ENCODE measurements at places on chromosomes 7 and 10. TPM values are rescaled to one million over a fixed set of nuclear protein-coding genes. Genes with fewer than 3 reads are reported as not detected.

DNA sequence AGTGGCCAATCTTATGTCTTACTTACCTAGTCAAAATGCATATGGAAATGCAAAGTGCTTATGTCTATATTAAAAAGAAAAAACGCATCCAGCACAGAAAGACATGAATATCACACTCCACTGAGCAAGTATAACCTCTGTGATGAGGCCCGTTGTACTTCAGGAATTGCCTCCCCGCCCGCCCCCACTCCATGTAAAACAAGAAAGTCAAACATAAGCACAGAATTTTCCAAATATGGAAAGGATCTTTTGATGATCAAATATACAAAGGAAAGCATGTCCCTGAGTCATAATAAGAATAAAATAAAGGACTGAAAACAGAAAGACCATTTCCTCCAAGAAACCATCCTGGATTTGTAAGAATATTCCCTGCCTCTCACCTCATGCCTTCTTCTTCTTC, 229.1 kb downstream of the BAMBI start:
- no peak for DNase-seq
- H3K4me1 ChIP-seq = peaks cover 36% of the 10 kb centered on the region
- peak overlapping the region; percentile 62 for H3K27ac ChIP-seq
- H3K4me3 ChIP-seq = no peak overlapping the region
- H3K36me3 ChIP-seq = no peaks in the 10 kb centered on the region
- H3K27me3 ChIP-seq = no peaks in the 10 kb centered on the region

- H3K36me3 ChIP-seq = no peaks in the 10 kb centered on the region
- no peak overlapping the region for H3K27ac ChIP-seq
- no peaks in the 10 kb centered on the region for H3K27me3 ChIP-seq
Measured at GRCh38 chr10:31630861-31631567, 297.6 kb downstream of the ARHGAP12 start.

GPR26 gene
- not detected for total RNA-seq

DNA sequence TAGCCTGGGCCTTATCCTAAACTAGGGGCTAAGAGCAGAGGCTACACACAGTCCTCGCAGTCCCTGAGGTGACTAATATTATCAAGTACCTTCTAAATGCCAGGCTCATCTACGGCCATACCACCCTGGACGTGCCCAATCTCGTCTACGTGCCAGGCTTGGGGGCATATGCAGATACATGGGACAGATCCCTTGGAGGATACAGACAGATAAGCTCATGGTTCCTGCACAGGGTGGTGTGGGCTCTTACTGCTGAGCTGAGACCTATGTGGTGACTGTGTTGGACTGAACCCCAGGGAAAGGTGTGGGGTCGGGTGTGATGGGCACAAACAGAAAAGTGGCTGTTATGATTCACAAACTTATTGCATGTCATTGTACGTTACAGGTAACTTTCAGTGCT, 268.4 kb upstream of the NEBL start:
- H3K4me1 ChIP-seq = peaks cover 57% of the 10 kb centered on the region
- no peaks in the 10 kb centered on the region for H3K27me3 ChIP-seq
- no peaks in the 10 kb centered on the region for H3K36me3 ChIP-seq
- no peak for DNase-seq
- no peak overlapping the region for H3K27ac ChIP-seq
- no peak overlapping the region for H3K4me3 ChIP-seq

- H3K36me3 ChIP-seq = no peaks in the 10 kb centered on the region
- no peak overlapping the region for H3K4me3 ChIP-seq
- H3K27me3 ChIP-seq = no peaks in the 10 kb centered on the region
- no peaks in the 10 kb centered on the region for H3K4me1 ChIP-seq
- no peak overlapping the region for H3K27ac ChIP-seq
- DNase-seq = no peak
Measured at GRCh38 chr7:134730411-134730829, 49.0 kb upstream of the CALD1 start.

GRCh38 chr10:101575580-101576210, 12.4 kb downstream of the POLL start:
- H3K27ac ChIP-seq = no peak overlapping the region
- H3K27me3 ChIP-seq = no peaks in the 10 kb centered on the region
- H3K4me1 ChIP-seq = peaks cover 3% of the 10 kb centered on the region
- DNase-seq = no peak
- no peaks in the 10 kb centered on the region for H3K36me3 ChIP-seq
- H3K4me3 ChIP-seq = no peak overlapping the region

- DNase-seq = no peak
- H3K4me1 ChIP-seq = peaks cover 16% of the 10 kb centered on the region
- no peaks in the 10 kb centered on the region for H3K36me3 ChIP-seq
- no peak overlapping the region for H3K27ac ChIP-seq
- no peaks in the 10 kb centered on the region for H3K27me3 ChIP-seq
- no peak overlapping the region for H3K4me3 ChIP-seq
Measured at GRCh38 chr7:148633761-148634160, 43.2 kb downstream of the C7orf33 start.

DNA sequence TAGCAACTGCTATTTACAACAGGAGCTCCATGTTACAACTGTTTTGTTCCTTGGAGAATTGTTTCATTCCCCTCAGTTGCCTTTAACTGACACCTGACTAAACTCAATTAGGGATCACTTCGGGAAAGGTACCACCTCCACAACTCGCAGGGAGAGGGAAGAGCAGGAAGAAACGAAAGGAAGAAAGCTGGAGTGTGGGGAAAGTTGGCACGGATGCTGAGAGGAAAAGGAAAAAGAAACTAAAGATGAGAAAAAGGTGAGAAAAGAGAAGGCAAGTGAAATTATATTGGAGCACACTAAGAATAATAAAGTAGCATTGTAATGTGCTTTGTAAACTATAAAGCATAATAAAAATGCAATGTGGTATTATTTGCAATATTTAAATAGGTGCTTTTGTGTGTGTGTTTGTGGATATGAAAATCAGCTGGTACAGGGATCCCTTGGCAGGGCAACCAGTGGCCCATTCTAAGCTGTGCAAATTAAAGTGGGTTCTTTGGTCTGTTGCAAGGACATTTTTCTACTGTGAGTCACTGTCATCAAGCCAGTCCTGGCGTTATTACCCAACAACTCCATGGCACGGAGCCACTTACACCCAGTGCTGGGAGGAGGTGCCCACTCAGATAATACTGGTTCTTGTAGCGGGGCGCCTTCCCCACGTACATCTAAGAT, 45.9 kb downstream of the HIPK2 start:
- no peaks in the 10 kb centered on the region for H3K36me3 ChIP-seq
- DNase-seq = no peak
- H3K4me3 ChIP-seq = no peak overlapping the region
- no peaks in the 10 kb centered on the region for H3K27me3 ChIP-seq
- H3K4me1 ChIP-seq = no peaks in the 10 kb centered on the region

DNA sequence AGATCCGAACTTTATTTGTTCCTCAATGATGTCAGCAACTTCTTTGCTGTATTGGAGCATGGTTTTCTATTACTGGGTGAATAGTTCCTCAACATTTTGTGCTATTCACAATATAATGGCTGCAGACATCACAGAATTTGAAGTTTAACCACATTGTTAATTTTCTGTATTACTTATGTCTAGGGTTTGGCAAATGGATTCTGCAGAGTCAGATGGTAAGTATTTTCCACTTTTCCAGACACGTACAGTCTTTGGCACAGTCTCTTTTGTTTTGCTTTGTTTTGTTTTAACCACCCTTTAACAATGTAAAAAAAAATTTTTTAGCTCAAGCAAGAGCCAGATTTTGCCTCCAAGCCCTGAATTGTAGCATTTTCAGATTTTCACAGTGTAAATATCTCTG, 36.8 kb upstream of the FOXK1 start:
- H3K36me3 ChIP-seq = no peaks in the 10 kb centered on the region
- no peak overlapping the region for H3K4me3 ChIP-seq
- H3K27me3 ChIP-seq = no peaks in the 10 kb centered on the region
- no peaks in the 10 kb centered on the region for H3K4me1 ChIP-seq

TRPV6 gene
- 4.0 TPM for total RNA-seq

GRCh38 chr10:75935240-75935639, 503.8 kb downstream of the LRMDA start:
- no peak overlapping the region for H3K27ac ChIP-seq
- no peaks in the 10 kb centered on the region for H3K36me3 ChIP-seq
- H3K4me1 ChIP-seq = no peaks in the 10 kb centered on the region

SLC35B4 gene
- total RNA-seq = 18.2 TPM

DNA sequence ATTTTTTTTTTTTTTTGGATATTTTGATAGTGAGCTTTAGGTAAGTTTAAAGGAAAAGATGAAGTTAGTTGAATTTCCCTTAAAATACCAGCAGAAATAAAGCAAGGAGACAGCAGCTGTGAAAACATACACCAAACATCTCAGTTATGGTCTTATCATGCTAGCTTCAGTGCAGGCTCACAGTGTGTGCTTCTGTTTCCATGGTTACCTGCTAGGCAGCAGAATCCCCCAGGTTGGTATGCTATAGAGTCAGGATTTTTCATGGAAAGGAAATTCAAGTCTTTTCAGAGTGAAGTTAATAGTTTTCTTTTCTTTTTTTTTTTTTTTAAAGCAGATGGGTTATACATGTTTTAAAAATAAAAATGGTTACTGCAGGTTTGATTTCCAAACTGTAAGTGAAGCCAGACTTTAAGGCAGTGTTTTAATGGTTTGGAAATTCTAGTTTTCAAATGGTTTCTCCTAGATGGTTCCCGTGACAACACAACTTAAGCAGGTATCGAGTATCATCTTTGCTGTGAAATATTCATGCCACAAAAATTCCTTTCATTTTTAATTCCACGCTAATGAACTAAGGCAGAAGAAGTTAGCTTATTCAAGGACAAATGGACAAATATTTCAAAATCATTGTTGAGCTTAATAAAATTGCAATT, 230.9 kb downstream of the BICC1 start:
- peak overlapping the region; percentile 36 for H3K27ac ChIP-seq
- H3K36me3 ChIP-seq = no peaks in the 10 kb centered on the region
- H3K4me3 ChIP-seq = no peak overlapping the region
- DNase-seq = peak; percentile 59
- H3K27me3 ChIP-seq = no peaks in the 10 kb centered on the region

DNA sequence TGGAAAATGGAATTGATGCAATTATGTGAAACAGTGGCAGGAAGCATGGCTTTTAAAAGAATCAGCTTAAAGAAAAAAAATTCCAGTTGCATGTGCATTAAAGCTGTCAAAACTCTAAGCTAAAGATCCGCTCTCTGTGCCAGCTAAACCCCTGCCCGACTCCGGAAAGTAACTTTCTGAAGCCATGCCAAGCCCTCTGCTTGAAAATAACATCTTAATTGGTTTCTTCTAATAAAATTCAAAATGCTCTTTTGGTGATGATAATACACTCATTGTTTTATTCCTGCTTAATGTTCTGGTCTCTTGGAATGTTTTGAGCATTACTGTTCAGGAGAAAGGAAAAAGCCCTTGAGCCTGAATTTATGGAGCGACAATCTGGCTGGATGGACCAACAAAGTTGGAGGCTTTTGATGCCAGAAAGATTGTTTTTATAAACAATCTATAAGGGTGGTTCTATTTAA, 11.7 kb downstream of the SEMA3C start:
- no peaks in the 10 kb centered on the region for H3K36me3 ChIP-seq
- no peak overlapping the region for H3K4me3 ChIP-seq
- 0 out of 2 replicates have a peak, but pooled peaks cover 5% of the 10 kb centered on the region for H3K4me1 ChIP-seq
- H3K27ac ChIP-seq = no peak overlapping the region
- H3K27me3 ChIP-seq = no peaks in the 10 kb centered on the region
- DNase-seq = no peak

DNA sequence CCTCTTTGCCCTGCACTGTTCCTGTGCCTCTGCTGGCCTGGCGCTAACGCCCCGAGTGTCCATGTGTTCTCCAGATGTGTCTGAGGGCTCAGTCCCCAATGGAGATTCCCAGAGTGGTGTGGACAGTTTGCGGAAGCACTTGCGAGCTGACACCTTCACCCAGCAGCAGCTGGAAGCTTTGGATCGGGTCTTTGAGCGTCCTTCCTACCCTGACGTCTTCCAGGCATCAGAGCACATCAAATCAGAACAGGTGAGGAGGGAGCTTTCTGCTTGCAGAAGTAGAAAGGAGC, 60.9 kb downstream of the PAX2 start:
- no peak for DNase-seq
- no peak overlapping the region for H3K27ac ChIP-seq
- no peaks in the 10 kb centered on the region for H3K27me3 ChIP-seq

CELF2 gene
- total RNA-seq = 0.27 TPM

- H3K36me3 ChIP-seq = no peaks in the 10 kb centered on the region
- no peak for DNase-seq
- H3K27me3 ChIP-seq = no peaks in the 10 kb centered on the region
- H3K4me3 ChIP-seq = no peak overlapping the region
- peak overlapping the region; percentile 29 for H3K27ac ChIP-seq
Measured at GRCh38 chr10:48414778-48415177, 108.3 kb downstream of the MAPK8 start.

DNA sequence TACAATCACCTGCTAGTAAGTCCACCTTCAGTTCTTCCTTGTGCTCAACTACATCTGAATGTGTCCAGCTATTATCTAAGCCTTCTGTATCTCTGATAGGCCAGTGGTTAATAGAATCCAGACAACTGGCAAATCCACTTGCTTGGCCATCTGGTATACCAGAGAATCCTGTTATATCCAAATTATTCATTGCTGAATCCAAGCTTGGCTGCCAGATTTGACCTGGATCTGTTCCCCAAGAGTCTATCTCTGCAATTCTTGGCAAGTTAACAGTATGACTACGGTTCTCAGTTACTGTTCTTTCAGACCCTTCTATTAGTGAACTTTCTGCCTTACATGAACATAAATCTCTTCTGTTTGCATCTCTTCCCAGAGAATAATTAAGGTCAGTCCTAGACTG, 154.6 kb upstream of the TARP start:
- H3K4me3 ChIP-seq = no peak overlapping the region
- H3K36me3 ChIP-seq = no peaks in the 10 kb centered on the region
- no peak overlapping the region for H3K27ac ChIP-seq
- DNase-seq = no peak
- H3K4me1 ChIP-seq = no peaks in the 10 kb centered on the region

DNA sequence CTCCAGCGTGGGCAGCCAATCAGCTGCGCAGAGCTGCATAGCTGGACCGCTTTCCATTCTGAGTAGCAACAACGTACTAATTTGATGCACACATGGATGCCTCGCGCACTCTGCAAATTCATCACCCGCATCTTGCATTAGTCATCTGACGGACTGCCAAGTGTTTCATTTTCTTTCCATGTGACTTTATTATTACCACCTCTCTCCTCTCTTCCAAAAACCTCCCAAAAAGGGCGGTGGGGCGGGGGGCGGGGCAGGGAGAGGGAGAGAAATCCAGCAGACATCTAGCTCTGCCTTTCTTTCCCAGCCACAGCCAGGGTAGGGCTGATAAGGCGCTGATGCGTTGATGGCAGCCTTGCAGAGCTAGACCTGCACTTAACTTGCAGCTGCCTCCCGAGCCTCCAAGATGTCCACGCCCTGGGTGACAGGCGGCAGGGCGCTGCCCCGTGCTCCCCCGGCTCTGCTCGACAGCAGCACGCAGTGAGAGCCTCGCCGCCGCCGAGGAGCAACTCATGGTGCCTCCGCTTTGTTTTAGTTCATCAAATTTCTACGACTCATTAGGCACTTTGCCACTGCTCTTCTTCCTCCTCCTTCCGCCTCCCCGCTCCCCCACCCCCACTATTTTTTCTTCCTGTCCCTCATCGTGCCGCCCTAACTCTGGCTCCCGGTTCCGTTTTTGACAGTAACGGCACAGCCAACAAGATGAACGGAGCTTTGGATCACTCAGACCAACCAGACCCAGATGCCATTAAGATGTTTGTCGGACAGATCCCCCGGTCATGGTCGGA, 147.3 kb downstream of the CELF2 start:
- no peak overlapping the region for H3K27ac ChIP-seq
- H3K4me3 ChIP-seq = no peak overlapping the region
- H3K27me3 ChIP-seq = no peaks in the 10 kb centered on the region
- H3K4me1 ChIP-seq = no peaks in the 10 kb centered on the region
